GOT3 (cell line): ENCODE measurements at places on chromosomes 2 and 18.

- DNase-seq = no peak
Observed at GRCh38 chr18:69647702-69648101, 247.0 kb downstream of the DOK6 start.

GRCh38 chr2:34012715-34013302 is 413.7 kb upstream of the FAM98A start:
- DNase-seq = no peak

DNA sequence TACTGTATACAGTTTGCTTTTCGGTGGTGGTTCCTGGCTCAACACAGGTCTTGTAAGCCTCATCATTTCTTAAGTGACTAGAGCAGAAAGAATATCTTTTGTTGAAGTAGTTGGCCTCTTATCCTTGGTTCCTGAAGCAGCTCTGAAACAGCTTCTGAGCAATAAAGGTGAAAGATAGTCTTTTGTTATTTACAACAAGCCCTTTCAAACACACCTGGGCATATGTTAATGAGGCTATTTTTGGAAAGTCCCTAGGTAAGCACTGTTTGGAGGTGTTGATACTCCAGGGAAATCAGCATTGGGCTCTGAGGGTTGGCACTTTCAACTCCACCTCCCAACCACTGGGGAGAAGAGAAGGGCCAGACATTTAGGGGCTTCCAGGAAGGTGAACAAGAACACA is 211.0 kb downstream of the MCFD2 start:
- no peak for DNase-seq

DNA sequence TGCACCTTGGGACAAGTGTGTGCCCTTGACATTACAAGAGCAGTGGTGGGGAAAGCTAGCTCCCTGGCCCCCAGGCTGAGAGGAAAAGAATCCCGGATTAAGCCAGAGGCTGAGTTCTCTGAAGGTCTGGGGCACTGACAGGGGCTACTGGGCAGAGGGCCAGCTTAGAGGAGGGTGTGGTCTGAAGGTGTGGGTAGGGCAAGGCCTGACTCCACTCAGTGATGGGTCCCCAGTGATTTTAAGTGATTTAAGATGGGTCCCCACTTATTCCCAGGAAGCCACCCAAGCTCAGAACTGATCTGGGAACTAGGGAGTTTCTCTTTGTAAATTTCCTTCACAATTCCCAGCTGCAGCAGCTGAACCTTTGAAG is 8.8 kb downstream of the TMEM37 start:
- DNase-seq = no peak

- DNase-seq = no peak
Observed at GRCh38 chr2:46666044-46666679, 186.8 kb downstream of the TMEM247 start.

- no peak for DNase-seq
Observed at GRCh38 chr2:129459881-129460280, 519.6 kb upstream of the RAB6C start.

DNA sequence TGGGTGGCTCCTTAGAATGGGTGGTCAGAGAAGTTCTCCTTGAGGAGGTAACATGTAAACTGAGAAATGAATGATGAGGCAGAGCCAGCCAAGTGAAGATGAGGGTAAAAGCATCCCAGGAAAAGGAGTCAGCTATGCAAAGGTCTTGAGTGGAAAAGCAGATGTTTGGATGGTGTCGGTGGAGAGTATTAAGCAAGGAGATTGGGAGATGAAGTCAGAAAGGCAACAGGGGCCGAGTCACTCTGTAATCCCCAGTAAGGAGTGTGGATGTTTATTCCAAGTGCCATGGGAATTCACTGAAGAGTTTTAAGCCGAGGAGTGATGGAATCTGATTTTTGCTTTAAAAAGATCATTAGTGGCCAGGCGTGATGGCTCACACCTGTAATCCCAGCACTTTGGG is 3.4 kb upstream of the STAMBP start:
- no peak for DNase-seq

DNA sequence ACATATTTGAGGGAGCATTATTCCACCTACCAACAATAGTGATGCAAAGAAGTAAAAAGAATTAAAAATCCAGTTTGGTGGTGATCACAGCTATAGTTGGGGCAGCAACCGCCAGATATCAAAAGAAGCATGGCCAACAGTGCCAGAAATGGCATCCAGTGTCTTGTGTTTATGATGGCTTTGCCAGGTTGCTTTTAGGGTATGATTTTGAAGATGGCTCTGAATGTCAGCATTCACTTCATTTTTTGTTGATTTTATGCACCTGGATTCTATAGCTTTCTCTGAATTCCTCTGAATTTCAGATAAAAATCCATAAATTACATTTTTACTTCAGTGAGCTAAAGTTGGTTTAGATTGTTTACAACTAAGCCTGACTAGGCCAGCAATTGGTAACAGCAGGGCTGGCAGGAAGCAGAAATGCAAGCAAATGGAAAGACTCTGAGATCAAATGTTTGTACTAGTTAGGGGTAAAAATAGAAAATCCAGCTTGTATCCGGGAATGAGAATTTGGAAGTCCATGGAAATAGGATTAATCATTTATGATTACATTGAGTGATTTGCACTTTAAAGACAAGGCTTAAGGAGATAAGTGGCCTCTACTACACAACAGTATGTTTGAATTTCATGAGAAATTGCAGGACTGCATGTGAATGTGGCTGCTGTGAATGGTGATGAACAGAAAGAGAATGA is 40.4 kb downstream of the COL3A1 start:
- no peak for DNase-seq

GRCh38 chr2:227153758-227154486 is 10.1 kb downstream of the COL4A4 start:
- no peak for DNase-seq

- DNase-seq = no peak
Observed at GRCh38 chr2:155412598-155412997, 714.1 kb downstream of the KCNJ3 start.
